Activated CD4-positive, alpha-beta T cell treated with anti-CD3 and anti-CD28 coated beads for 24 hours (primary cell): ENCODE measurements at places on chromosomes 5 and 9.

DNA sequence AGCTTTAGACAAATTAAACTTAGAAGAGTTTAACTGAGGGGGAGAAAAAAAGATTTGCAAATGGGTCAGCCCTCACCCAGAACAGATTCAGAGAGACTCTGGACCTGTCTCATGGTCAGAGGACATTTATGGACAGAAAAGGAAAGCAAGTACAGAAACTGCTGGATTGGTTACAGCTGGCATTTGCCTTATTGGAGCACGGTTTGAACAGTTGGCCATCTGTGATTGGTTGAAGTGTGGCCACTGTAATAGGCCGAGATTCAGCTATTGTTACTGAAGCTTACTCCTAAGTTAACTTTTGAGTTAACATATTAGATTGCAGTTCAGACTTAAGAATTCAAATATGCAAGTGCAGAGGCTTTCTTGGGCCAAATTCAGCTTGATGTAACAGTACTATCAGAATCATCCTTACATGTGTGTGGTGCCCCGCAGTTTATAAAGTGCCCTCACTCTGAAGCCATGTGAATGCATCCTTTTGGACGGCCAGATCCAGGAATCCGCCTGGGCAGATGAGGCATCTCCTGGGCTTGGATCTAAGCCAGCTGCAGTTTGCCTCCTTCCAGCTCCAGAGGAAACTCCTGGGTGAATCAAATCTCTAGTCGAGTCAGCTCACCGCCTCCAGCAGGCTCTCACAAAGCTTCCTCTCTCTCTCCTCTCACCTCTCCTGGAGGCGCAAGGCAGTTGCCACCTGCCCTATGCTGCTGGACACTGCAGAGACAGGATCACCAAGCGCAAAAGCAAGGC is 165.2 kb downstream of the ADAMTS12 start:
- DNase-seq: no peak

GRCh38 chr9:28317745-28318144 is 744.5 kb upstream of the C9orf72 start:
- no peak for DNase-seq

DNA sequence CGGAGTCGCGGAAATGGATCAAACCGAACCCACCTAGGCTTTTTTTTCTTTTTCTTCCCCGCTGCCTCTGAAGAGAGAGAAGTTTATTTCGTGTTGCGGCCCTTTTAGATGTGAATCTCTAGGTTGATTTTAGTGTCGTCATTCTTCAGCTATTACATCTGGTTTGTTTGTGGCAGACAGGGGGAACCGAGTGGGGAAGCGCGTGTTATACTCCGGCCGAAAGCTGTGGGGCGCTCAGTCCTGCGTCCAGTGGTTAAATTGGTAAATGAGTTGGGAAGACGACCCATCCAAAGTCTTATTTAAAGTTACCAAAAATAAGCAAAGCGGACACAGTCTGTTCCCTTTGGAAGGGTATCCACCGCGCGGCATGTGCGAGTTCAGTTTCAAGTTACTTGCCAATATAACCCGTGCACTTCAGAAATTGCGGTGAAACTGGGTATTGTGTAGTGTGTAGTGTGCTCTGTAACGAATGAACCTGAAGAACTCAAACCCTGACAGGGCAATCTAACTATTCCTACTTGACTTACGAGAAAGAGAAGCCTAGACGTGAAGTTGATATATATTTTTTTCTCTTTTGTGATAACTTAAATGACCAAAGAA is 1.3 kb downstream of the MAN2A1 start:
- peak; percentile 21 for DNase-seq

DNA sequence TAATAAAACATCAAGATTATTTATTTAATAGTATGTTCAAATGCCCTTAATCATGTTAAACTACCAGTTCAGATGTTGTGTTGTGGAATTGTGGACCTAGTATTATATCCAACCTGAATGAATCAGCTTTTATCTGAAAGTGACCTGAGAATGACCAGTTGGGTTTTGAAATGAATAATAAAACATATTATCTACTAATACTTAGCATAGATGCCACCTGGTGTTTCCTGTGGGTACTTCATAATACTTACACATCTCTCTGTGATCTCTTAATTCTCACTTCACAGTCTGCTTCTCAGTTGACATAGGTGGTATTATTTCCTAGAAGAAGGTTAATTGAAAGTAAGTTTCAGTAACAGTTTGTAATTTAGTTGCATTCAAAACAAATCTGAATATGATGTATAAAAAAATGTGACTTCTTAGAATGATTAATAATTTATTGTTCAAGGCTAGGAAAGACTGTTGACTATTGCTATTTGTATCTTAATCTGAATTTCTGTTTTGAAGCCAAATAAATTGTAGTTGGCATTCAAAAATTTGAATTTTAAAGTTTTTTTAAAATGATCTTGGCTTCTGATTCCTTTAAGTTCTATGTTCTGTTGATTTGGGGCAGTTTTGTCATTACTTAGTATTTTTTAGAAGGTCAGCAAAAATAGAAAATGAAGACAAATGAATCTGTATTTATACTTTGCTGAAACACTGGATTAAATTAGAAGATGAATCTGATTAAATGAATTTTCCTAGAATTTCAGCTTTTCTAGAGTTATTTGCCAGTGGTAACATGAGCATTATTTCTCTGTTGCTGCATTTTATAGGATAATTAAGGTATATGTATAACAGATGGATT is 48.2 kb downstream of the KIF2A start:
- DNase-seq: no peak

DNA sequence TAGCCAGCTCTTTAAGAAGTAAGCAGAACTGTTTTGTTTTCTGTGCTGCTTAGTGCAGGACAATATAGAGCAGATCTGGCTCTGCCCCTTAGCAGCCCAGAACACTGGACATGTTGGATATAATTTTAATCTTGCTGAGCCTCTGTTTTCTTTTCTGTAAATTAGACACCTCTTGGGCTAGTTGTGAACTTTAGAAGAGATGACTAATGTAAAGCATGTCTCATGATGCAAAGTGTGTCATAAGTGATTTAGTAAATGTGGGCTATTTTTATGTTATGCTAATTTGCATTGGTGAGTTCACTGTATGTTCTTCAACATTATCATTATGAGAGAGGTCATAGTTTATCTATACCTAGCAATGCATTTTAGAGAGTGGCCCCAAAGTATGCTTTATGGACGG is 156.1 kb upstream of the ADAMTSL1 start:
- DNase-seq: no peak

GRCh38 chr5:67050125-67050524 is 146.5 kb downstream of the CD180 start:
- DNase-seq: no peak

- DNase-seq: no peak
These were observed 19.9 kb upstream of the LPAR1 start for GRCh38 chr9:111058166-111058565.

- DNase-seq: no peak
These were observed 257.6 kb downstream of the SEMA5A start for GRCh38 chr5:9288234-9288633.

- DNase-seq: no peak
These were observed 144.2 kb downstream of the MLLT3 start for GRCh38 chr9:20477940-20478620.

- DNase-seq: no peak
These were observed 345.7 kb downstream of the DRD1 start for GRCh38 chr5:175098301-175098700.

- no peak for DNase-seq
These were observed 184.4 kb upstream of the TRIM32 start for GRCh38 chr9:116502746-116503145.

DNA sequence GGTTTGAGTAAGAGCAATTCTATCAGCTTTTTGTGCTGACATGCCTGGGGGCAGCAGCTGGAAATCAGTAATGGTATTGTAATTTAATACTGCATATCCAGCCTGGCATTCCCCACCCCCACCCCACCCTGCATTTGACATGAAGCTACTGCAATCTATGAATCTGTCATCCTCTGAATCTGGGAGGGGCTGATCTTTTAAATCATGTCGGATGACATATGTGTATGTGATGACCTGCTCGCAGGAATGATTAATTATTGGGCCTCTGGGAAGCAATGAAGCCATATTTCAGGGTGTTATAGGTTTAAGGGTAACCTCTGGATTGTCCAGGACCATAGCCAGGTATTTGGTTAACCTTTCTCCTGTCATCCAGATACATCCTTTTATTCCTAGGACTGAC is 64.6 kb upstream of the RASGRF2 start:
- DNase-seq: no peak

- DNase-seq: no peak
These were observed 351.5 kb downstream of the GADD45G start for GRCh38 chr9:89956331-89956730.

DNA sequence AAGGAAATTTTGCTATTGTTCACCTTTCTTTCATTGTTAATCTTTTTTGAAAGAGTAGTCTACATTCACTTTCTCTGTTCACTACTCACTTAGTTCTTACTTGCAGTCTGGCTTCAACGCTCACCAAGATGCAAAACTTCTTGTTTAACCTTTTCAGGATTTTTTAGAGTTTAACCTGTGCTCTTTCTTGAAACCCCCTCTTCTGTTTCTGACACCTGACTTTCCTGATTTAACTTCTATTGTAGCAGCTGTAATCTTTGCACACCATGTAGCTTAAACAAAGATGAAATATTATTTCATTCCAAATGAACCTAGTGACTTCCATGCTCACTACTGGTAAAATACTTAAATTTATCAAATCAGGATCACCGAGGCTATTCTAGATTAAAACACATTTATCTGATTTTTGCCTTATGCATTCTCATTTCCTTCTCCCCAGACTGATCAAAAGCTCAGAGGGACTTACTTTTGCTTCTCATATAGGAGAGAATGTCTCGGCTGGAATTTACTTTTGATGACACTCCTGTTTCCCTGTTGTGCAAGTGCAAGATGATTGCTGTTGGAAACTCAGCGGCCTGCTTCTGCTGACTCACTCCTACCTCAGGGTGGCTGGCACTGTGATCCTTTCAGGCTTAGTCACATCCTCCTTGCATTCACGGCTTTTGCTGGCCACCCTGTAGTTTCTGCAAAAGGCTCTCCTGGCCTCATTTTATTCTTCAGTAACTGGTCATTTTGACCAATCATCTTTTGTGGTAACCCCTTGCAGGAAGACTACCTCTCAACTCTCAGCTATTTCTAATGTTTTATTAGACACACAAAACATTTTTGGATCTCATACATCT is 109.3 kb upstream of the IFNE start:
- peak; percentile 36 for DNase-seq

DNA sequence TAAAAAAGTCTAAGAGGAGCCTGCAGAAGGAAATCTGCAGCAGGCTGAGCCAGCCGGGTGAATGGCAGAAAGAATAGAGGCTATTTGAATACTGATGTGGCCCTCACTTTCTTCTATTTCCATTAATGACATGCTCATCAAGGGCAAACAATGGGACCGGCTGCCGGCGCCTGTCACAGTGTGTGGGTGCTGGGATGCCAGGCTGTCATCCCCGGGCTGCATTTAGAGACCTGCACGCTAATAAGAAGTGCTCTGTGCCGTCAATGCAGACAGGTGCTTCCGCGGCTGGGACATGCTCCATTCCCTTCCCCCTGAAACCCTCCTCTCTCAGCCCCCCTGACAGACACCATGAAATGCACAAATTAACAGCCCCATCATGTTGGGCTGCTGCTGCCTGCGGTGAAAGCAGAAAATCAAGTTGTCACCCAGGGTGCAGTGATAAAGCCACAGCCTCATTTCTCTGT is 217.7 kb upstream of the TBCA start:
- no peak for DNase-seq

DNA sequence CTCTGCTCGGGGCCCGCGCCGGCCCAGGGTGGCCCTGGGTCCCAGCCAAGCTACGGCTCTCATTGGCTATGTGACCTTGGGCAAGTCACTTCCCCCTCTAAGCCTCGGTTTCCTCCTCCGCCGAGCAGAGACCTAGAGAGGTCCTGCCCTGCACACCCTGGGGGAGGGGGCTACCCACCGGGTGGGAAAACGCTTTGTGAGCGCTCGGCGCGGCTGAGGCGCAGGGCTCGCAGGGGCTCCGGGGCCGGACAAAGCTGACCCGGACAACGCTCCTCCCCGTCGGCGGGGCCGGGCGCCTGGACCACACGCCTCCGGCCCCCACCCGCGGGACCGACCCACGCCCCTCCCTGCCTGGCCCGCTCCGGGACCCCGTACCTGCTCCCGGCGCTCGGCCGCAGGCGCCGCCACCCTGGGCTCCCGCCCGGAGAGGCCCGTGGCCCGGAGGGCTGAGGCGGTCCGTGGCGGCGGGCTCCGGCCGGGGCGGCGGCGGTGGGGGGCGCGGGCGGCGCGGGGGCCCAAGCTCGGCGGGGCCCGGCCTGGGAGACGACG is 85.7 kb upstream of the MELK start:
- peak; percentile 38 for DNase-seq

- no peak for DNase-seq
These were observed 522 bp downstream of the BHMT start for GRCh38 chr5:79111960-79112702.

- no peak for DNase-seq
These were observed 52.6 kb downstream of the ESM1 start for GRCh38 chr5:54932789-54933188.

DNA sequence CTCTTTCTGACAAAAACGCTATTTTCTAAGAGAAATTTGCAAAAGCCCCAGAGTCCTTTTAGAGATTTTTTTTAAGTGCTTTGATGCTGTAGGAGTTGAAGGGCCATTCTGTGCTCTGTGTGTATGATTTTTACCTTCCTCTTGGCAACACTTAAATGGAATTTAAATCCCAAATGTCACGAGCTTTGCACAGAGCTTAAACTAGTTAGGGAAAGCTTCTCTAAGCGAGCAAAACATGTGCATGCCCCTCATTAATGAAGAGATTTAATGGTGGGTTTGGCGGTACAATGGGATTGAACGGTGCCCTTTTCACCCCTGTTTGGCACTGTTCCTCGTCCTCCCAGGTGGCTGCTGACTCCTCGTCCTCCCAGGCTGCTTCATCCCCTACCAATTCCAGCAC is 220.7 kb downstream of the DRD1 start:
- no peak for DNase-seq

DNA sequence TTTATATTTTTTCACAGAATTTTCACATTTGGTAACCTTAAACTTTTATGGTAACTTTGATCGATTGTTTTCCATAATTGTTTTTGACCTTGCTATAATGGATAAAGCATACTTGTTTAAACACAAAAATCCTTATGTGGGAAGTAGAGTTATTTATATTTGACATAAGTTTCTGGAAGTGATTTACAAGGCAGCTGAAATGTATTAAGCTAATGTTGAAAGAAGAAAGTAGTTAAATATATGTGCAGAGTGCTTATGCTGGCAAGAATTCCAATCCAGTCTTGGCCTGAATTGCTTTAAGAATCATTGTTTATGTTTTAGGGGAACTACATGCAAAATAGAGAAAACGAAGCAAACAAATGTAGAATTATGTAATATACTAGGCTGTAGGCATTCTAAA is 763.6 kb downstream of the TAF11L14 start:
- no peak for DNase-seq

DNA sequence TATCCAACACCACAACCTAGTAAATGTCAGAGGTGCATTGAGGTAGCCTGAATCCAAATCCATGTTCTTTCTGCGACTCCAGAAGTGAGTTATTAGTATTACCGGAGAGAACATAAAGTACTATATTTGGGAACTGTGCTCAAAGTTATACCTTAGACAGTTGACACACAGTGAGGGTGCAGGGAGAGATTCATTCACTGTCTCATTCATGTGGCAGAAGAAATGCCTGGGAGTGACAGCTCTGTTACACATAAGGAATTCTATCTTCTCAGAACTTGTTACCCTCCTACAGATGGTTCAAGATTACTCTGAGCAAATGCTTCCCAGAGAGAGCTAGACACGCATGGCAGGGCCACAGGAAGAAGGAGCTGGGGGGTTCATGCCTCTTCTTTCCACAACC is 103.0 kb downstream of the ATP10B start:
- DNase-seq: no peak
